Peyer's patch (tissue), 4 donors: ENCODE measurements at places on chromosomes 2 and 18. TPM values are rescaled to one million over a fixed set of nuclear protein-coding genes. Genes with fewer than 3 reads are reported as not detected.

Gene STARD6
- total RNA-seq, result not detected

Gene DNER
- 1.3 TPM for total RNA-seq

DNA sequence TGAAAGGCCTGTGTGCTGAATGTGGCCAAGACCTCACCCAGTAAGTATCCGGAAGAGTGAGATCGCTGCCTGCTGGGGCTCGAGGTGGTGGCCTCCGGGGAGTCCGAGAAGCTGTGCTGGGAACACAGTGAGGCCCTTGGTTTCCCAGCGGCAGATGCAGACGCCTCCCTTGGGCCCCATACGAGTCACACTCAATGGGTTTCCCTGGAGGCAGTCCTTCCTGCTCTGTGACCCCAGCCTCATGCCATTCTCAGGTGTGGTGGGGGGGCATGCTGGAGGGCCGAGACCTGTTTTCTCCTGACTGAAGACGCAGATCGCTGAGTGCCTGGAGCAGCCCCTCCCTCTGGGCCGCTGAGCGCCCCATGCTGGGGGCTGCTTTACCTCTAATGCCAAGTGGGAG, 15.7 kb downstream of the CTDP1 start:
- H3K27me3 ChIP-seq, result no peaks in the 10 kb centered on the region
- H3K27ac ChIP-seq, result no peak overlapping the region
- H3K4me3 ChIP-seq, result no peak overlapping the region
- no peak for DNase-seq

- H3K4me3 ChIP-seq, result no peak overlapping the region
- no peak overlapping the region for H3K27ac ChIP-seq
- no peaks in the 10 kb centered on the region for H3K4me1 ChIP-seq
- H3K36me3 ChIP-seq, result no peaks in the 10 kb centered on the region
Observed at GRCh38 chr2:150204451-150204850, 283.0 kb downstream of the RND3 start.

DNA sequence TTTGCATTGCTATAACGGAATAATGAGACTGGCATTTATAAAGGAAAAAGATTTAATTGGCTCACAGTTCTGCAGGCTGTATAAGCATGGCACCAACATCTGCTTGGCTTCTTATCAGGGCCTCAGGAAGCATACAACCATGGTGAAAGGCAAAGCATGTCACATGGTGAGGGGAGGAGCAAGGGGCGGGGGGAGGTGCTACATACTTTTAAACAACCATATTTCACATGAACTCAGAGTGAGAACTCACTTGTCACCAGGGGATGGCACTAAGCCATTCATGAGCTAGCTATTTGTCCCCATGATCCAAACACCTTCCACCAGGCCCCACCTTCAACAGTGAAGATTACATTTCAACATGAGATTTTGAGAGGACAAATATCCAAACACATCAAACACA, 188.7 kb downstream of the MBD5 start:
- H3K36me3 ChIP-seq, result no peaks in the 10 kb centered on the region
- H3K4me3 ChIP-seq, result no peak overlapping the region
- no peaks in the 10 kb centered on the region for H3K4me1 ChIP-seq
- H3K27me3 ChIP-seq, result no peaks in the 10 kb centered on the region
- no peak for DNase-seq

GRCh38 chr2:234556848-234557573, 60.1 kb upstream of the ARL4C start:
- H3K27me3 ChIP-seq, result no peaks in the 10 kb centered on the region
- H3K4me1 ChIP-seq, result no peaks in the 10 kb centered on the region
- DNase-seq, result no peak
- H3K27ac ChIP-seq, result no peak overlapping the region
